Skeletal muscle cell (primary cell): ENCODE measurements at places on chromosomes 12 and 14.
A peak's percentile ranks its signal among the peaks of the same experiment; 100 is the strongest.

DNA sequence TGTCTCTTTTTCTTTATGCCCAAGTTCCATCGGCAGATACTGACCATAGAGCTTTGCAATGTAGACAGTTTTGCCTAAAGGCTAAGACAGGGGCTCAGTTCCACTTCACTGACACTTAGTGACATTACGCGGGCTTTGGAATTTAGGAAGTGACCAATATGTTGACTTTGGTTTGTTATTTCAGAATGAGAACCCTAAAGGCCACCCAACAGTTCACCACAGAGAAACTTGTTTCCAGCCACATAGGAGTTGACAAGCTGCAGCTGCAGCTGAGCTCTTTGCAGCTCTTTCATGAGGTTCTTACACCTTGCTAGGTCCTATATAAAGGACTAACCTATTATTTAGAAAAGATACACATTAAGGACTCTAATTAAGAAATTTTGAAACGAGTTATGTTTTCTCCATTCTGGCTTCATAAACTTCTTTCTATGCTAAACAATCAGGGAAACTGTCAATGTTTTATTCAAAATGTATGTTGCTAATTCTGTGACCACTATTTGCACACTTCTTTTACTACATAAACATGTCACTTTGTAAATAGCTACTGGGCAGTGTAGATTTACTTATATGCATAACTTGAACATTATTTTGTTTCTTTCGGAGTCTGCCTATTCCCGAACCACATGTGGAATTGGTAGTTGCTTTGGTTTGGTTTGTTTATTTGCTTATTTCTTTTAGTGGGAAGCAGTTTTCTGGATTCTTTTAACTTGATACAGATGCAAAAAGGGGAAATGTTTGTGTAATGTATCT, 18.5 kb upstream of the KLRD1 start:
- DNase-seq = no peak

GRCh38 chr14:85041618-85042017, 488.3 kb upstream of the FLRT2 start:
- no peak for DNase-seq

- DNase-seq = no peak
Observed at GRCh38 chr14:94145902-94146527, 16.6 kb upstream of the IFI27L2 start.

DNA sequence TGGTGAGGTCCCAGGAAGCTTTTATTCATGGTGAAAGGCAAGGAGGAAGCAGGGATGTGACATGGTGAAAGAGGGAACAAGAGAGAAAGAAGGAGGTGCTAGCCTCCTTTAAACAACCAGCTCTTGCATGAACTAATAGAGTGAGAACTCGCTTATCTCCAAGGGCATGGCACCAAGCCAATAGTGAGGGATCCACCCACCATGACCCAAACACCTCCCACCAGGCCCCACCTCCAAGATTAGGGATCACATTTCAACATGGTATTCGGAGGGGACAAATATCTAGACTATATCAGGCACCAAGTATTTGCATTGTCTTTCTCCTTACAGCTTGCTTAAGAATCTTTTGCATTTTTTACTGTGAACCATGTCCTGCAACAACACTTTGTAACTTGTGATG, 91.9 kb upstream of the DHRS4 start:
- no peak for DNase-seq

GRCh38 chr12:65461017-65461416, 182.5 kb downstream of the MSRB3 start:
- no peak for DNase-seq

- no peak for DNase-seq
Observed at GRCh38 chr14:23181946-23182345, 1.5 kb downstream of the SLC7A8 start.

DNA sequence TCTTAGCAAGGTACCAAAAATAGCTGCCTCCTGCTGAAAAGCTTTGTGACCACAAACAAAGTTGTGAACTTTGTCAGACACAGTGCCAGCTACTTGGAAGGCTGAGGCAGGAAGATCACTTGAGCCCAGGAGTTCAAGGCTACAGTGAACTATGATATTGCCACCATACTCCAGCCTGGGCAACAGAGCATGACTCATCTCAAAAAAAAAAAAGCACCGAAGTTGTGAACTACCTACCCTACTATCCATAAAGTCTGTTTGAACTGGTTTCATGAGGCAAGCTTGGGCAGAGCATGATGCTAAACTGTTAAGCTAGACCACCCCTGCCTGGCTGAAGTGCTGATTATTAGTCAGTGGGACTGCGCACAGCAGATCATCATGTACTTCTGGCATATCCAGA, 75.5 kb downstream of the RAD52 start:
- DNase-seq = no peak

DNA sequence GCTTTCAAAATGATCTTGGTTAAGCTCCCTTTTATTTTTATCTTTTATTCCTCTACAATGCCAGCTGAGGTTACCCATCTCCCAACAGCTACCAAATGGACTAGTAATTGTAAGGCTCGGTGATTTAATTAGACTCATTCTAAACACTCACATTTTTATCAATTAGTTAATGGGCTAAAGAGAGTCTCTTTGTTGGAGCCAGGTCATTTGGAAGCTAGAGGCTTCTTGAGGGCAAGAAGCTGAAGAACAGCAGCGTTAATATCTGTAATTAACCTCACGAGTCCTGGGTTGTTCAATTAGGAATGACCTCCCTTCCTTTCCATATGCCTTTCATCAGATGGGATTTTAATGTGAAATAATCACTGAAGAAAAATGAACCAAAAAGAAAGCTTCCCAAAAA, 56.9 kb downstream of the OTX2 start:
- DNase-seq = no peak

DNA sequence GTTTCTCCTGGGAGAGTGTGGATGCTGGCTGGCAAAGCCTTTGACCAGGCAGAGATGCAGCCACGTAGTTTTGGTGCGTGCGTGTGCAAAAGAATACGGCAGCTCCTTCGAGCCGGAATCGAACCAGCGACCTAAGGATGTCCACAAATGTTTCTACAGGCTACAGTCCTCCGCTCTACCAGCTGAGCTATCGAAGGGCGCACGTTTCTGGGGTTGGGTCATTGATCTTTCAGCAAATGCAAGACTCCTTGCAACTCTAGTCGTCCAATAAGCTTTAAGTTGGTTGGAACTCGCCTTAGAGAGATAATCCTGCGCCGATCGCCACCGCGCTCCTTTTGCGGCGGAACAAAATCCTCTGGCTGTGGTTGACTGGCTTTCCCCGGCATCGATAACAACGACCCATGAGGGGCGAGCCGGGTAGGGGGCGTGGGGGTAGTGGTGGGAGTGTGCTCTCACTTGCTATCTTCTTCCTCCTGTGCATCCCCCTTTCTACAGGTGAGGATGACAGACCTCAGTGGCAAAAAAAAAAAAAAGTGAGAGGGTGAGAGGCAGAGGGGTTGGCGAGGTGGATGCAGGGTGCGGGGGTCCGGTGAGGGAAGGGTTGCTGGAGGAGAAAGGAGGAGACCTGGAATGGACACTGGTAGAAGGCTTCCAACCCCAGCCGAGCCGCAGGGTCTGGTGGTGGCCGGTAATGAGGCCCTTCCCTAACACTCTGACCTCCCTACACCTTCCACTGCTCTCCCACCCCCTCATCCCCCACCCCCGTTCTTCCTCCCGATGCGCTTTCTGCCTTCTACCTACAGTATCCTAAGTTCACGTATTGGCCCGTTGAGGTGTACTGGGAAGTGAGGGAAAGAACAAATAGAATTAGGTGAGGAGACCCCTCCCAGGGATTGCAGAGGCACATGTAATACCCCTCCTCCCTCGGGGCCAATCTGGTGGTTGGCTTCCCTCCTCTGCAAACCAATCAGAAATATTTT, 11.8 kb upstream of the OR6S1 start:
- DNase-seq = peak; percentile 10

- DNase-seq = no peak
Observed at GRCh38 chr14:38197784-38198335, 9.8 kb upstream of the SSTR1 start.

DNA sequence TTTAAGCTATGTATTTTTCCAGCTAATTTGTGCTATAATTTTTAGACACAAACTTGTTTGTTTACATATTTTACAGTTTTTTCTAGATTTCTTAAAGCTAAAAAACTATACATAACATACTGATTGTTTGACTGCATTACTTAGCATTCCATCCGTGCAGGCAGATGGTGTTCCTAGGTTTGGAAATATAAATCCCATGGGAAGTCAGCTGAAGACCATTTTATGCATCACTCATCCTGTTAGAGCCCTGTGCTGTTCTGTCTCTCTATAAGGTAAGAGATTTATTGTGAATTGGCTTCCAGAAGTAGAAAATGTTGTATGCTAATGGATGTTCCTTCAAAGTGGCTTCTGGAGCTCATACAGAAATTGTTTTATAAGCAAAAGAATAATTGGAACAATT, 31.1 kb downstream of the RMST start:
- no peak for DNase-seq

DNA sequence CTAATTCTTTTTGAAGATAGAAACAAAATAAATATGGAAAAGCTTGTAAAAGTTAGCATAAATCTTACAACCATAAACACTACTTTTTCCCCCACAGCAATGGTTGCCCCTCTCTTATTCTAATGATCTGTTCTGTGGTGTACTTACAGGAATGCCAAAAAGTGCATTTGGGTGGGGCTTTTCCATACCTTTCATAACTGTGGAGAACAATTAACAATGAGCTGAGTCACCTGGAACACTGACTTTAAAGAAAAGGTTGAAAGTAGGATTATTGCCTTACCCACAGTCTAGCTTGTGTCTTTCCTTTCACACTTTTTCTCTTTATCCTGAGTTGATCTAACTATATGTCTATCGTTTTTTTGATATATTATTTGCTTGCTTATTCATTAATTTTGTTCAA, 86.9 kb downstream of the TPH2 start:
- no peak for DNase-seq

DNA sequence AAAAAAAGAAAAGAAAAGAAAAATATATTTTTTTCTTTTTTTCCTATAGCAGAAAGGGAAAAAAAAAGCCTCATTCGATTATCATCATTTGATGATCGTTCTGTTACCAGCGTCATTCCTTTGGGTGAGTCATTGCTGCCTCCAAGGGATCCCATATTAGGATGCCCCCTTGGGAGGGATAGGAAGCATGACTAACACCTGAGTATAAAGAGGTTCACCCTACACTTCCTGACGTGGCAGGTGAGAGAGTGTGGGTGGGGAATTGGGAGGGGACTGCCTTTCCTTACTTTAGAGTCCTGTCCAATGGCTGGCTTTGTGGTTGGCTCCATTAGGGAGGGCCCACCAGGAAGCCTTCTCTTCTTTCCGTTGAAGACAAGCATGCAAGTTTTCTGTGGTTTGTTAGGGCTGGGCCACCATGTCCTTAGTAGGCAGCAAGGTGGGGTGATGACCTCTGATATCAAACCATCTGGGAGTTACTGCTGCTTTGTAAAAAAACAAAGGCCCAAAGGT, 56.1 kb upstream of the FUT8 start:
- DNase-seq = peak; percentile 84

DNA sequence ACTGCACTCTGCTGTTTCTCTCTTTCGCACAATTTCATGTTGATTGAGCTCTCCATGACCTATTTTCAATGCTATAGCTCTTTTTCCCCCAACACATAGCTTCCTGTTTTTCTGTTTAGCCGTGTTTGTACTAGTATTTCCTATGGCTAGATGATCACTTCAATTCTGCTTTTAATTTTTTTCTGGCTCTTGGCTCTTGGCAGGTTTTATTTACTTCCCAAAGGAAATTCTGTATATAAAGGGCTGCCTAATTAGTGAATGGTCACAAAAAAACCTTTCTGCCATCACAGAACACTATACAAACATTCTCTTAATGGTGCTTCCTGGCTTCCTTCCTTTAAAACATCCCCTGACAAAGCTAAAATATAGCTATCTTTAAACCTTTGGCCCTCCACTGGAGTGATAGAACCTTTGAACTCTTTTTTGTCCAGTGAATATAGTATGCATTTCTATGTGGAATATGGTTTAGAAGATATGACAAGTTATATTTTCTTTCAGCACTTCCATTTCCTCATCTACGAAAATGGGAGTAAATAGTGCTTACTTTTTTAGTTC, 88.2 kb downstream of the RASSF9 start:
- DNase-seq = no peak

GRCh38 chr12:1395421-1395955, 198.9 kb downstream of the FBXL14 start:
- DNase-seq = no peak

GRCh38 chr12:47561746-47562145, 144.1 kb downstream of the RPAP3 start:
- no peak for DNase-seq

- DNase-seq = no peak
Observed at GRCh38 chr14:99733211-99733539, 49.1 kb downstream of the CYP46A1 start.

DNA sequence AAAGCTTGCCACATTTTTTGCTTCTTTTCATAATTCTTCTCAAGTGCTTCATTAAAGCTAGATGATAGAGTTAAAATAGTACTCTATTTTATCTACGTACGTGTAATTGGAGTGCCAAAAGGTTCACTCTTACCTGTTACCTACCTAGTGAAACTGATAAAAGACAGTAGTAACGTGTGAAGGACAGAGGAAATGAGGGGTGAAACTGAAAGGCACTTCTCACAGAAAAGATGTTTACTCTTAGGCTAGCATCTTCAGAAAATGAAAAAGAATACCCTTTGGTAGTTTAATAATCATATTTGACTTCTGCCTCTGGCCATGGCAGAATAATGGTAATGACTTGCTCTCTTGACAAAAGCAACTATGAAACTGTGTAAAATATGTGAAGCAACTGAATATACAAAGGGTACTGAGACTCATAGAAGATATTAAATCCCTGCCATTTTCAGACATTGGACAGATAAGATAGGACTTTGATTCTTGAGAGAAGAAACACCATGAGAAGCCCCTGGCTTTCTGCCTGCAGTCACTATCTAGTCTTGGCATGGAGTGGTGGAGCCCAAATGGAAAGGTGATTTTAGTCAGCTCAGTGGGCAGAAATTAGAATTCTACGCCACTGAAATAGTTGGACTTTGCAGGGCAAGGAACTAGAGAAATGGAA, 6.3 kb upstream of the EVL start:
- no peak for DNase-seq

- no peak for DNase-seq
Observed at GRCh38 chr14:65486863-65487262, 74.3 kb downstream of the FUT8 start.

- DNase-seq = peak; percentile 54
Observed at GRCh38 chr14:53640695-53641094, 315.9 kb downstream of the BMP4 start.

DNA sequence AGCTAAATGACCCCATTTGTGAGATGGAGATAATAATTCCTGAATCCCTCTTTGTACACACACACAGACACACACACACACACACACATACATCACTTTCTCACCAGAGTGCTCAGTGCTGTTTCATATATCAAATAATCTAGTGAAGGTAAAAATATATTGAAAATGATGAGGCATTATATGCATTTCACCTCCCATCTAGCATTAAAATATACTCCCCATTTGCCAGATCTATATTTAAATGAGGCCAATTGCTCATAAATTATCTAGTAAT, 490.7 kb upstream of the FLRT2 start:
- DNase-seq = no peak

- no peak for DNase-seq
Observed at GRCh38 chr12:120800665-120801064, 75.0 kb downstream of the ACADS start.

- no peak for DNase-seq
Observed at GRCh38 chr14:43471595-43471994, 1035.5 kb downstream of the FSCB start.

- DNase-seq = no peak
Observed at GRCh38 chr12:21774358-21775132, at the start of gene KCNJ8. KCNJ8 (minus strand) TSS chr12:21774706; CDS start chr12:21773616, 1,090 bp downstream.
